ENCODE measurements at places on chromosomes 11 and 22.

- DNase-seq = no peak
Observed at GRCh38 chr22:29810216-29810615, 27.9 kb downstream of the ASCC2 start.

- no peak for DNase-seq
Observed at GRCh38 chr11:19345519-19345847, 104.7 kb upstream of the E2F8 start.

DNA sequence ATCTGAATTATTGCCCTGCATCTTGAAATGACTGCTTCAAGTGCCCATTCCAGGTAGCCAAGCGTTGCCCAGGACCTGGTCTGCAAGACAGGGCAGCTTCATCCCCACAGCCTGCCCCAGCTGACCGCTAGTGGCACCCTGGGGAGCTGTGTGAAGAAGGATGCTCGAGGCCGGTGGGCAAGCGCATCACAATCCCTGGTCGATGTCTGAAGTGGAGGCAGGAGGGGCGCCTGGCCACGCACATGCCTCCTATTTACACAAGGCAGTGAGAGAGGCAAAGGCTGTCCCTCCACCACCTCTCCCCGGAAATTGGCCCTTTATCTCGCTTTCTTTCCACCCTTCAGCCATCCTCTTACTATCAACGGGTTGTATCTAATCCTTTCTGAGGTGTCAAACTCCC, 28.1 kb upstream of the PHF21A start:
- no peak for DNase-seq

DNA sequence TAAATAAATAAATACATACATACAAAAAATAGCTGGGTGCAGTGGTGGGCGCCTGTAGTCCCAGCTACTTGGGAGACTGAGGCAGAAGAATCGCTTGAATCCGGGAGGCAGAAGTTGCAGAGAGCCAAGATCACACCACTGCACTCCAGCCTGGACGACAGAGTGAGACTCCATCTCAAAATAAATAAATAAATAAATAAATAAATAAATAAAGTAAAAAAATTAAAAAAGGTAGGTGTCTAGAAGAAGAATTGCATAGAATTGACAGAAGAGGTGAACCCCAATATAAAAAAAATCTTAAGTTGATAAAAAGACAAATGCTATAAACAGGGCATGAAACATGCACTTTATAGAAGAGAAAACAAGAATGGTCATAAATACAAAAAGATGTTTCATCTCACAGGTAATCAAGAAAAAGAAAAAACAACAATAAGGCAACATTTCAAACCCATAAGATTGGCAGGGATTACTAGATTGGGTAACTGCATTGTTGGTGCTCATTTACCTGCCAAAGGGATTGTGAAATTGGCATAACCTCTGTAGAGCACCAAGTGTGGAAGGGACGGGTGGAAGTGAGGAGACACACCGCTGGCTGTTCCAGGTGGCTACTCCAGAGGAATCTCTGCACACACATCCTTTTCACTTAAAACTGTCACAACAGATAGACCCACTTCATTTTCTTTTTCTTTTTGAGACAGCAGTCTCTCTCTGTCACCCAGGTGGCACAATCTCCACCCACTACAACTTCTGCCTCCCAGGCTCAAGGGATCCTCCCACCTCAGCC, 44.7 kb downstream of the NF2 start:
- no peak for DNase-seq

DNA sequence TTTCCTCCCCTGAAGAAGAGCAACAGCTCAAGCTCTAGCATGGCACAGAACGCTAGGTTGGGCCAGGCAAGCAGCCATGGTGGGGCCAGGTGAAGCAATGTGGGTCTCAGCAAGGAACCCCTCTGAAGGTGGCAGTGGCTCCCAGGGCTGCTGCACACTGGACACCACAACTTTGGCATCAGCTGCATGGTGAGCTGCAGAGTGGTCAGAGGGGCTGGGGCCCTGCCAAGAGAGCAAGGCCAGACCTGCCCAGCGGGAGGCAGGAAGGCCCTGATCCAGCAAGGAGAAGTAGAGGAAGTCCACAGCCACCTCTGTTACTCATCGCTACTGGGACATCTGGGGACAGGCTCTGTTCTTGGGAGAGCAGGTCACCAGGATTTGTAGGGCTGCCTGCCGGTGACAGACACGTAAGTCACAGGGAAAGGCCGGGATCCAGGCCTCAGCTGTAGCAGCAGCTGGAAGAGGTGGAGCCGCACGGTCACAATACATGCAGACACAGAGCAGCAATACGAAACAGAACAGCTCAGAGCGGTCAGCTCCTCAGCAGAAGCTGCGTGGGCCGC, 12.4 kb downstream of the CYB561A3 start:
- DNase-seq = no peak

GRCh38 chr11:12121517-12121916, 11.1 kb downstream of the MICAL2 start:
- peak; percentile 98 for DNase-seq

GRCh38 chr11:1226986-1227550, 4.2 kb downstream of the MUC5B start:
- DNase-seq = no peak

- no peak for DNase-seq
Observed at GRCh38 chr11:13762718-13763117, 94.2 kb downstream of the FAR1 start.

DNA sequence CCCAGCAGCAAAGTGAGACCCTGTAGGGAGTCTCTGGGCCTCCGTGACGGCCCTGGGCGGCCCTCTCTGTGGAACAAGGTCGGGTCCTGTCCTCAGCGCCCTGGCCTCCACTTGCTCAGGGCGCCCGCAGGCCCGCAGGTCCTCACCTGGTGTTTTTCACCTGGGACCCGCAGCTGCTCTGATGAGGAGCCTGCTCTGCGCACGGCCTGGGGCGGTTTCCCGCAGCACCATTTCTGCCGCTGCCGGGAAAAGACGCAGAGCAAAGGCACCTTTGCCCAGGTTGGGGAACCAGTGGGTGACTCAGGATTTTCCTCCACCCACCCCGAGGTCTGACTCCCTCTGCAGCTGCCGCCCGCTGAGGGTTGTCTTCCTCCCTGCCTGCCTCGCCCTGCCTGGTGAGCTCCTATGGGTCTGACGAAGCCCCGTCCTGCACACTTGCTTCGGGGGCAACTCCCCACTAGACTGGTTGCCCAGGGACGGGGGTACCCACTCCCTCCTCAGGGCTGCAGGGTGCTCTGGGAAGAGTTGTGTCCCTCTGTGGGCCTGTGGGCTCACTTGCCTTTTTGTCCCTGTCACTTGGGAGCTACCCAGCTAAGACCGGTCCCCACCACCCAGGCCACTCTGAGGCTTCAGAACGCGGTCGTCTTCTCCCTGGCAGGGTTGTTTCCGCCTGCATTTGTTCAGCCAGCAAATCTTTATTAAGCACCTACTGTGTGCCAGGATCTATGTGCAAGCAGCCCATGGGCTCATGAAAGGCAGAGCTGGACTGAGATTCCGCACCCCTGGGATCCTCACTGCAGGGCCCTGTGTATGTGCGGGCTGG, 89.5 kb downstream of the KCNQ1 start:
- no peak for DNase-seq

DNA sequence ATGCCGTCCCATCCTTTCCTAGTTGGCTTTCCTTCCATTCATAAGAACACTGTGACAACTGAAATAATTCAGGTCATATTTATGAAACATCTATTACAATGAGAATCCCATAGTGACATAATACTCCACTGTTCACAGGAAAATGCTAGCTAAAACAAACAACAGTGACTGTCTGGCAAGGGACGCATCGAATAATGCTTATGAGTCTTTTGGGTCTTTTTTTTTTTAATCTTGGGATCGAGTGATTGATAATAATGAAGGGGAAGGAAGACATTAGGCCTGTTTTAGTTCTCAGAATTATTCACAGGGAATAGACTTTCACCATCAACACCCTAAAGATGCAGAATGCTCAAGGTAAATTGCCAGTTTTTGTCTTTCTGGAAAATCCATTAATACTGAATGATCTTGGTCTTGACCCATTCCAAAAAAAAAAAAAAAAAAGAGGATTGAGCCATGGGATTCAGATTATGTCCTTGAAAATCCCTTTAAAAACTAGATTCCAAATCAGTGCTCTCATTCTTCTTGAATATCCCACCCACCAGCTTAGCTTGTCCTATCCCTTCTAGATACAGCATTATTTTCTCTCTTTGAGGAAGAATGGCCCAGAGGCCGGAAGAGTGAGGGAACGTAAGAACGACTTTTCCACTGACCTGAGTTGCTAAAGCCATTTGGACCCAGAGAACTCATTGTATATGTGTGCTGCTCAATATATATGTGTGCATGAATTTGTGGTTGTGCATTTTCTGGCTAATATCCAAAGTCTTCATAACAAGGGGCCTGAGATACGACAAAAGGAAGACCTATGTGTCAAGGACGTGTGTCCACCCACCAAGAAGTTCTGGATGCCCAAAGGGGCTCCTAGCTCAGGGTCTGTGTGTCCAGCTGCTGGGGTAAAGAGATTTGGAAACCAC, 35.2 kb upstream of the CREB3L1 start:
- DNase-seq = no peak

DNA sequence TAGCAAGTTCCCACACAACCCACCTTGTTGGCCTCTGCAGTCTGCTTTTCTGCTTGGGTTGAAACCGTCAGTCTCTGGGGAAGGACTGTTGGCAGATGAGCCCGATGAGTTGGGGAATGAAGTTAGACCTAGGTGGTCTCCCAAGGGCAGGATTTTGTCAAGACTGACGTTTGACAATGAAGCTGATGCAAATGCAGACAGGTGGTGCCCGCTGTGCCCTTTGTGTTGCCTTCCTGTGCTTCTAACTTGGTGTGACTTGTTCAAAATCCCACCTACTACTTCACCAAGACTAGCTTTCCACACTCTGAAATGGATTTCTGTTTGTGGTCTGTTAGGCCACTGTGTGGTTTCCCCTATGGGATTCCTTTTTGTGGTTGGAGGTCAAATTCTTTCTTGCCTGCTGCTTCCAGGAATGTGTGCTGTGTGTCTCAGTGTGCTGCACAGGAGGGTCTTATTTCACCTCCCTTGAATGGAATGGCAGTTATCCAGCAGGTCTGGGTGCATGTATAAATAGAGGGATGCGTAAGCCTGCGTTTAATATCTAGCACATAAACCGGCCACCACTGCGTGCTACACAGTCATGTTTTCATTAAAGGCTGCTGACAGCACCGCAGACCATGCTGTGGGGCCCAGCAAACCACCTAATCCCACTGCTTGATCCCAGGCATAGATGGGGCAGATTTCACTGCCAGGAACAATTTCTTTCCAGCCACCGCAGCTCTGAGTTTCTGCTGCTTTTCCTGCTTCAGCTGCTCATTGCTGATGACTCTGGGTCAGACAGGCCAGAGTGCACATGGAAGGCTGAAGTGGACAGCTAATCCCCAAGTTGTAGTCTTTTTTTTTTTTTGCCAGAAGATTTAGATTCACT, 44.8 kb downstream of the ADAMTS8 start:
- no peak for DNase-seq

- no peak for DNase-seq
Observed at GRCh38 chr22:48605856-48606481, 1221.7 kb downstream of the BRD1 start.

DNA sequence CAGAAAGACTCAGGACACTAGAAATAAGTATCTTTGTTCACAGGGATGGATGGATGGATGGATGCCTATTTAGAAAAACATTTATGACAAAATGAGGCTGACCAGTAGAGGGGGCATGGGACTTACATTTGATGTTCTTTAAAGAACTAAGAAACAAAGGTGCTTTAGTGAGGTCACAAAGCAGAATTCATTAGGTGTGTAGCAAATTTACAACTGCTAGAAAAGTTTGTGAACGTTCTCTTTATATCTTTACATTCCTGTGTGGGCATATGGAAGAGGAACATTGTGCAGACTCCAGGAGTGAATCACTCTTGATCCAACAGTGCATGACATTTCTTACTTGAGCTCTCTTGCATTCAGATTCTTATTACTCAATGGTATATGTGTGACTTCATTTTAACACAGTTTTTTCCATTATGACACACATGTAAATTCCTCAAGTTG, 15.8 kb upstream of the SIK2 start:
- peak; percentile 81 for DNase-seq

DNA sequence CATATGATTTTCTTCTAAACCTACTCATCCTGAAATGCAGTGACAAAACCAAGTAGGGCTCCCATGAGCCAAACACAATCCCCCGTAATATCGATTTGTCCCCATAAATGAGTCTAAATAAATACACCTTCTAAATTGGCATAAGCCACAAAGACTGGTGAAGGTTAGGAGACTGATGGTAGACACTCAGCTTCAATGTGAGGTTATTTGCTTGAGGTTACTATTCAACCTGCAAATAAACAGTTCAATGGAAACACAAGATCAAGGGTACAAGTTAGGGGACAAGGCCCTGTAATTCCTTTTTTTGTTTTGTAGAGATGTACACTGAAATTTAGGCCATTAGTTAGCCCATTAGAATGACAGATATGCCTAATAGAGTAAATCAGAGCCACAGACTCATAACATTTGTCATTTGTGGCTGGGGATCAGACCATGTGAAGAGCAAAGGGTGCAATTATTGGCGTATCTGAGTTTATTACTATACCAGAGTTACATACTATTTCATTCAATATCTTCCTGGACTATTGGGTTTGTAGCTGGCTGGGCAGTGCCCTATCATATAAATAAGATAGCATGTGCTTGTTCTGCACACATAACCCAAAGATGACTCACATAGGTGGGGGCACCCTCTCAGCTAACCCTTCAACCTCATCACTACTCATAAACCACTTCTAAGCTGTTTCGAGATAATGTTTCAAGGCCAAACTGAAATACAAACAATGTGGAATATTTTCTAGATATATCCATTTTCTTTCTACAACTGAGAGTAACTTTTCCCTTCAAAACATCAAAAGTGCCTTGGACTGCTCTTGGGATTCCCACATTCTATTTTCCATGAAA, 695.3 kb downstream of the KCNA4 start:
- DNase-seq = no peak

DNA sequence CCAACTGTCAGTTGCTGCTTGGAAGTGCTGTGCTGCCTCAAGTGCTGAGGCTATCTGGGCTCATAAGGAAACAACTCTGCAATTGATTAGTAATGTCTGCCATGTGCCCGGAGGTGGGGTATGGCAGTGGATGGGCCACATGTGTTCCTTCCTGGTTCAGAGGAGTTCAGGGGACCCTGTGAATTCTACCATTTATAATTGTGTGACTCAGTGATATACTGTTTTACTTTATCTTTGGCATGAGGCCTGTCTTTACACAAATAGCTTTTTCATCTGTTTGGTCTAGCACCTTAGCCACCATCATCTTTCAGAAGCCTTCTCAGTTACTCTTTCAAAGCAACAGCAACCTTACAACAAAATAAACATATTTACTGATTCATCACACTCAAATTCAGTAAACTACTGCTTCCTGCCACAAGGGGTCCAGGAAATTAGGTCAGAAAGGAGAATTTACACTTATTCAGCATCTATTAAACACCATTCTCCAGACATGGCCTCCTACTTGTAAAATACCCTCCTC, 20.9 kb downstream of the DKK3 start:
- DNase-seq = no peak

- DNase-seq = no peak
Observed at GRCh38 chr11:134181707-134182106, 42.1 kb downstream of the NCAPD3 start.

GRCh38 chr11:70544067-70544773, 145.9 kb downstream of the CTTN start:
- no peak for DNase-seq

- no peak for DNase-seq
Observed at GRCh38 chr11:127252321-127252720, 251.8 kb upstream of the KIRREL3 start.
